ENCODE measurements at places on chromosomes 1 and 21. TPM values are rescaled to one million over a fixed set of nuclear protein-coding genes. Genes with fewer than 3 reads are reported as not detected.

DNA sequence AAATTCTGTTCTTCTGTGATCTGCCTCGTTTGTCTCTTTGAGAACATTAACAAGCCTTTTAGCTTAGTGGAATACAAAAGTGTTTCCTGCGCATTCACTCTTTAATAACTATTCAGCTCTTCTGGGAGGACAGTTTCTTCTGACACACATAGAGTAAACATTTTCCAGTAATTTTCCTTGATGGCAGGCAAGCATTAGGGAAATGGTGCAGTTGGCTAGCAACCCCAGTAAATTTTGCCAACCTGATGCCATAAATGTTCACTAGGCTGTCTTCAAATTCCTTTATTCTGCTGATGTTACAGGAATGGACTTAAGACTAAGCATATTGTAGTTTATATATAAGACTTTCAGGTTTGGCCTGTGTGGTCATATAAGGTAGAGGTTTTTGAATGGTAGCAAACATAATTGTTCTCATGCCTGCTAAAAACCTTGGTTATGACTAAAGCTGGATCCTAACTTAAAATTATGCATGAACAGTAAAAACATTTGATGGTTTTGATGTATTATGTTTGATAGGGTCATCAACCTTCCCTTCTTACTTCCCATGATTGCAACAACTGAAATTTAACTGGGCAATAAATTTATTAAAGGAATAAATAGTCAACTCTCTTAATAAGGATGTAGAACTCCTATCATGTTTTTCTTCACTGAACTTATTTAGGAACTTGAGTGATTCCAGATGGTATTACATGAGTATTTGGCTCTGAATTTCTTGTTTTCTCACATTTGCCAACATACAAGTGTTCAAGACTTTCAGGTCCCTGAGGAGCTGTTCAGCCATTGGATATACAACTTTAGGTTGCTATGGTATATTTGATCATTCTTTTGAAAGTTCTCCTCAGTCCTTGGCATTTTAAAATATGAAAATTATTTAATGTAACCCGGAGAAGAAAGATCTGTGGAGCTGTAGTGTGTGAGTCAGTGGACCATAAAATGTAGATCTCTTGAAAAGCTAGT lies 223.4 kb downstream of the FMN2 start:
- DNase-seq: no peak

- peak; percentile 70 for DNase-seq
These were observed 43.0 kb downstream of the ATF3 start for GRCh38 chr1:212651521-212651920.

DNA sequence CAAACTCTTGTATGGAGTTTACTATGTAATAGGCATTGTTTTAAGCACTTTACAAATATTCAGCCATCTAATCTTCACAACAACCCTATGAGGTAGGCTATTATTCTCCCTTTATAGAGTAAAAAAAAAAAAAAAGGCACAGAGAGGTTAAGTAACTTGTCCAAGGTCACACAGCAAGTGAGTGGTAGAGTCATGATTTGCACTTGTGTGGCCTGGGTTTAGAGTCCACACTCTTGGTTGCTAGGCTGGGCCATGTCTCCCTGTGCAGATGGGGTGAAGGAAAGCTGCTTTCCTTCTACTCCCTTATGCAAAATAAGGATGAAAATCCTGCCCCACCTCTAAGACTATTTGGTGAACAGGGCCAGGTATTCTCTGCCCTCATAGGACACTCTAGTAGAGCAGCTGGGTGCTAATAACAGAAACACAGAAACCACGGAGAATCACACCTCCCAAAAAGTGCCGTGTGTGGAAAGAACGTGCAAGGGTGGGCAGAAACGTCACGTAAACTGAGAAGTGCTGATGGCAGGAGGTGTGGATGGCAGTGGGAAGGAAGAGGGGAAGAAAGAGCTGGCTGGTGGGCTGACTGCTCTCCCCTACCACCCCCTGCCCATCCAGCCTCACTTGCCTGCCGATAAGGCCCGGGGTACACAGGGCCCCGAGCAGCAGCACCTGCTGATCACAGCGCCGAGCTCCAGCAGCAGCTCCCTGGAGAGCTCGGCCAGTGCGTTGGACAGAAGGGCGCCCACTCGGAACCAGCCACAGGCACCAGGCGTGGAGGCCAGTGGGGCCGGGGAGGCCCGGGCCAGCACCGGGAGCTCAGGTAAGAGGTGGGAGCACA lies 28.3 kb upstream of the VPS13D start:
- DNase-seq: no peak

- DNase-seq: no peak
These were observed 28.6 kb downstream of the TTC39A start for GRCh38 chr1:51301844-51302162.

The IGFN1 gene
- not detected for total RNA-seq

GRCh38 chr1:59122527-59122926 lies 174.4 kb upstream of the FGGY start:
- no peak for DNase-seq

DNA sequence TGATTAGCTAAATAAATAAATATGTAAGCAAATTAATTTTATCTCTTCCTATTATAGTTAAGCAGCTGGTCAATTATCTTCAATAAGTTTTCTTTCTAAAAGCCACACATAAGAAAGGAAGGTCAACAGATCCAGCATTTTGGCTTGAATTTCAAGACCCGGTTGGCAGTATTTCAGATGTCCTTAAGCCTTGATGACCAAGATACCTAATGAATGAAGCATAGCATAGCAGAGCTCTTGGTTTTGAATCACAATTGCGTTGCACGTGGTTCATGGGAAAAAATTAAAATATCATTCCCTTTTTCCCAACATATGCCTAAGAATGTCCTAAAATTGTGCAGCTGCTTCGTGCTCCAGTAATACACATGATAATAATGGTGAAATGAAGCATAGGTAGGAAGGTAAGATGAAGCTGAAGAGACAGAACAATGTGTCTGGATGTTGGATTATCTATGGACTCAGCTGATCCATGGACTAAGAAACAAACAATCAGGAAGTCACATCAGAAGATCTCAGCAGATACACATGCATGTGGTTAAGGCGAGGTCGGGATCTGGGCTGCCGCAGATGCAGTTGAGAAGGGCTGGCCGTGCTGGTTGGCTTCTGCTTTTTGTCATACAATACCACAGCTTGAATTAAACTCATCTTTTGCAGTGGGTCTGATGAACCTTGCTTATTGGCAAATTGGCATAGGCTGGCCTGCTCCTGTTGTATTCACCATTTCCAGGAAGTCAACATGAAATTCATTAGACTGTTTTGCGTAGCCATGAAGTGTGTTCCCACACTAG lies 284.9 kb upstream of the RUNX1 start:
- no peak for DNase-seq

The S100A9 gene
- not detected for total RNA-seq

GRCh38 chr1:31387612-31388011 lies 14.7 kb upstream of the FABP3 start:
- no peak for DNase-seq

The PANK4 gene
- 15.3 TPM for total RNA-seq

The KRTAP21-2 gene
- total RNA-seq: not detected

- DNase-seq: peak; percentile 93
These were observed 12.2 kb downstream of the FCRLB start for GRCh38 chr1:161733526-161733925.

The AMIGO1 gene
- 1.6 TPM for total RNA-seq

GRCh38 chr1:40627987-40628902 lies 37.2 kb downstream of the RIMS3 start:
- DNase-seq: no peak

- peak; percentile 50 for DNase-seq
These were observed 168.4 kb upstream of the DMRTA2 start for GRCh38 chr1:50591598-50591997.

- peak; percentile 91 for DNase-seq
These were observed 100.4 kb downstream of the MRPL39 start for GRCh38 chr21:25506887-25507286.

The NPHS2 gene
- total RNA-seq: not detected

- no peak for DNase-seq
These were observed 18.1 kb downstream of the DCAF8 start for GRCh38 chr1:160244209-160244608.

Measured in IMR-90 (cell line).